H54 (cell line): ENCODE measurements at places on chromosomes 5 and 9.

- no peak for DNase-seq
Observed at GRCh38 chr5:171365351-171365750, 22.3 kb upstream of the NPM1 start.

DNA sequence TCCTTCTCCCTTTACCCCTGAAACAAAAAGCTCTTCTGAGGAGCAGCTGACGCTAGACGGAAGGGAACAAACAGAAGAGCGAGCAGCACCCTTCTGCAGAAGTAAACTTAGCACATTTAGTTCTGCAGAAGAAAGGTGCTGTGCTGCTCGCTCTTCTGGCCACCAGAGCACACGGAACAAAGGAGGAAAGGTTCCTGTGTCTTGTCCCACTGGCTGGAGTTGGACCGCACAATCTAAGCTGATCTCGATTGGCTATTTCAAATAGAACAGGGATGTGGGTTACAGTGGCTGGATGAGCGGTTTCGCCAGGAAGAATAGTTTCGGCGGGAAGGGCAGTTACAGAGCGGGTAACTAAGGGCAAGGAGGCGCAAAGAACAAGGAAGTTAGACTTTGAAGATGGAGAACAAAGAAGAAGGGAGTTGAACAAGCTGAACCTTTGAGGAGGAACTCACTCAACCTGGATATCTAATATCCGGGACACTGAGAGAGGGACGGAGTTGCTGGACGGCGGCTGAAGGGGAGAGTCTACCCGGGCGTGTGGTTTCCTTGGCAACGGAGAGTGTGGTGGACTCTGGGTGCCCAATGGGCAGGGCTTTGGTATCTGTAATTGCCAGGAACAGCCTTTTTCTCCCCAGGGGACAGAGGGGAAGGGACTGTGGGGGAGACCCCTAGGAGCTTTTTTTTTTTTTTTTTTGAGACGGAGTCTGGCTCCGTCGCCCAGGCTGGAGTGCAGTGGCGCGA, 7.1 kb downstream of the GTF3C5 start:
- DNase-seq = no peak

DNA sequence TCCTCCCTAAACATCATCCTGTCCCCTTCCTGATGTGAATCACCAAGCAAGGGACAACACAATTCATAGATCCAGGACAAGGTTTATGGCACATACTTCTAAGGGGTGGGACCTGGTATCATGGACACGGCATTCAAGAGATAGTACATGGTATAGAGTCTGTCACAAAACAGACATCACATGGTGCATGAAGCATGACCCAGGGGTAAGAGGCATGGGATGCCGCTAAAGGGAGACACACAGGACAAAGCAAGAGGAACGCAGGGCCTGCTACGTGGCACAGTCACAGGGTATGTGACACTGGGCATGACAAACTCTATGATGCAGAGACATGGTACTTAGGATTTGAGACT, 20.7 kb downstream of the GSN start:
- DNase-seq = no peak

GRCh38 chr5:40308867-40309266, 370.8 kb upstream of the PTGER4 start:
- no peak for DNase-seq

GRCh38 chr5:125236981-125237380, 490.5 kb upstream of the ZNF608 start:
- DNase-seq = no peak

DNA sequence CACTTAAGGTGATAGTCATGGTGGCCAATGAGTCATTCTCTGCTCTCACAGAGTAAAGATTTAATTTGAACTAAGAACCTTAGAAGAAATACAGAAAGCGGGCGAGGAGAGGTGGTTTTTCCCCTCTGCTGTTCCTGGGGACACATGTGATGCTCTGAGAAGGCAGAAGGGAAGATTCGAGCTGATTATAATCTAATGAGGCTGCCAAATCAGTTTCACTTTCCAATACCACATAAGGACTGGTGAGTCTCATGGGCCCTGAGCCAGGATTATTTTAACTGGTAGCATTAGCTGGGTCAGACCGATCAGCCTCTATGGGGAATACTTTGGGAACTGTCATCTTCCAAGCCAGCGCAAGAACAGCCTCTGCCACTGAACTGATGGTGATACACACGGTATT, 116.5 kb downstream of the SLC1A3 start:
- no peak for DNase-seq

DNA sequence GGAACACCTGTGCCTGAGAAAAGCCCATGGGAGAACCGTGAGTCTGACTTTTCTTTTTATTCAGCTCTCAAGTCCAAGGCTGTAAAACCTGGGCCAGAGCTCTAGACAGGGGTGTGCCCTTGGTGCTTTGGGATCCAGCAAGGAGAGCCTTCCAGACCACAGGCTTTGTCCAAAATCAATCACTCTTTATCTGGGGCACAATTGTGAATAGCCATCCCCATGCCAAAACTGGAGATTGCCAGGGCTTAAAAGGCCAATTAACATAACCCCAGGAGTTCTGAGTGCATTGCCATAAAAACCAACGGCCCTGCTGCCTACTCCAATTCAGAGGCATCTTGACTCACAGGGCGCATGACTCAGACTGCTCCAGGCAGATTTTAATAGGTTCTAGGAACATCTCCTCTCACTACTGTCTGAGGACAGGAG, 391.8 kb downstream of the ARHGEF28 start:
- peak; percentile 54 for DNase-seq

DNA sequence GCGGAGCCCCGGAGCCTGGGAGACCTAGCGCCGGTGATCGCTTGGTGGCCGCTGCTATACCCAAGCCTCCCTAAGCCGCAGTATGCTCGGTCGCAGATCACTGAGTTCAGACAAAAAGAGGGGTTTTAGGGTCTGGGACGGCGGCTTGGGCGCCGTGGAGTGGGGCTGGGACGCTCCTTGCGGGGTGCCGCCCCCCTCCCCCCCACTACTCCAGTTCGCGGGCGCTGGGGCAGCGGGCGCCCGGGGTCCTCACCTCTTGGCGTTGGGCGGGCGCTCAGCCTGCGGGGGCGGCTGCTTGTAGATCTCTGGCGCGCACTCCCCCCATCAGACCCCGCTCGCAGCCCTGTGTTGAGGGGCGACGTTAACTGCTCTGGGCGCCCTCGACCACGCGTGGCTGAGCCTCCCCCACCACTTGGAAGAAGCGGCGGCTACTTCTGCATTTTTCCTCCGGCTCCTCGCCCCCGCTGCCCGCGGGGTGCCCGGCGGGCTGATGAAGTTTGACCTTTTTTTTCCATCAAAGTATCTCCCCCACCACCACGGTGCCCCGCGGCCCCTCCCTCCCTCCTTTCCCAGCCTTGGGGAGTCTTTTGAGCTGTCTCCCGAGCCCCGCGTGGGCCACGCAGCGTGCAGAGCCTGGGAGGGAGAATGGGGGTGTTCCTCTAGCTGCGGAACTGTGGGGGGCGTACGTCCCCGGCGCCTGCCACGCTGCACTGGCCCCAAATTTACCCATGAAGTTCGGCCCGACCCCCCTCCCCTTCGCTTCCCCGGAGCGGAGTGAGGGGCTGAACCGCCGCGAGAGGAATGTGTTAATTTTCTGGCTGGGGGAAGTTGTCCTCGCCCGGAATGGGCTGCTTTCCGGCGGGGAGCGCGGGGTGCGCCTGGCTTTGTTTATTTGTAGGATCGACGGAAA, 1.2 kb downstream of the CXXC5 start:
- DNase-seq = no peak

GRCh38 chr5:168365581-168366081, 74.2 kb downstream of the WWC1 start:
- DNase-seq = no peak

- no peak for DNase-seq
Observed at GRCh38 chr5:1666812-1667588, 132.6 kb downstream of the MRPL36 start.

DNA sequence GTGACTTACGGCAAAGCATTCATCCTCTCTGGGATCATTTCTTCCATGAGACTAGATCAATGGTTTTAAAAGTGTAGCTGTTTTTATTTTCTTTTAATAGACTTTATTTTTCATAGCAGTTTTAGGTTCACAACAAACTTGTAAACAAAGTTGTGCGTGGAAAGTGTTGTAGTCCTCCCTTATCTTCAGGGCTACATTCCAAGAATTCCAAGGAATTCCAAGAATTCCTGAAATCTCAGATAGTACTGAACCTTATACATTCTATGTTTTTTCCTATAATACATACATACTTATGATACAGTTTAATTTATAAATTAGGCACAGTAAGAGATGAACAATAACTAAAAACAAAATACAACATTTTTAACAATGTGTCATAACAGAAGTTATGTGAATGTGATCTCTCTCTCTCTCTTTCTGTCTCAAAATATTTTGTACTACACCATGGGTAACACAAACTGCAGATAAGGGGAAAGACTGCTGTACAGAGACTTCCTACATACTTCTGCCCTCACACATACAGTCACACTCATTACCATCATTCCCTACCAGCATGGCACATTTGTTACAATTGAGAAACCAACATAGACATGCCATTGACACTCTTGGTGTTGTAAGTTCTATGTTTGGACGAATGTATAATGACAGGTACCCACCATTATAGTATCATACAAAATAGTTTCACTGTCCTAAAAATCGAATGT, 1933.2 kb upstream of the WWC1 start:
- no peak for DNase-seq

DNA sequence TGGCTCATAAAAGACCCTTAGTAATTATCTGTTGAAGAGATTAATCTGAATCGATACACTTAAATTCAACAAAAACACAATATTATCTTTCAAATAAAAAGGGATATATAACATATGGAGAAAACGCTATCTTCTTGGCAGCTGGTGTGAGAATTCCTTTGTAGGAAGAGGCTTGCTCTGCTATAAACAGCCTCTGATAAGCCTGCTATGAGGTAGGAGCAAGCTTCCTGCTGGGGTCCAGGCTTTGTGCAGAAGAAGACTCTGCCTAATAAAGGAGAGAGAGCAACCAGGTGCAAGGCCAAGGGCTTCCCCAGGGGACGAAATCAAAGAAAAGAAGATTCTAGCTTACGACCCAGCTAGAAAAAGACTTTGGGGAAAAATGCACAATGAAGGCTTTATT, 43.3 kb upstream of the SSBP2 start:
- DNase-seq = no peak

GRCh38 chr9:113529336-113530009, 65.9 kb downstream of the RGS3 start:
- DNase-seq = no peak

DNA sequence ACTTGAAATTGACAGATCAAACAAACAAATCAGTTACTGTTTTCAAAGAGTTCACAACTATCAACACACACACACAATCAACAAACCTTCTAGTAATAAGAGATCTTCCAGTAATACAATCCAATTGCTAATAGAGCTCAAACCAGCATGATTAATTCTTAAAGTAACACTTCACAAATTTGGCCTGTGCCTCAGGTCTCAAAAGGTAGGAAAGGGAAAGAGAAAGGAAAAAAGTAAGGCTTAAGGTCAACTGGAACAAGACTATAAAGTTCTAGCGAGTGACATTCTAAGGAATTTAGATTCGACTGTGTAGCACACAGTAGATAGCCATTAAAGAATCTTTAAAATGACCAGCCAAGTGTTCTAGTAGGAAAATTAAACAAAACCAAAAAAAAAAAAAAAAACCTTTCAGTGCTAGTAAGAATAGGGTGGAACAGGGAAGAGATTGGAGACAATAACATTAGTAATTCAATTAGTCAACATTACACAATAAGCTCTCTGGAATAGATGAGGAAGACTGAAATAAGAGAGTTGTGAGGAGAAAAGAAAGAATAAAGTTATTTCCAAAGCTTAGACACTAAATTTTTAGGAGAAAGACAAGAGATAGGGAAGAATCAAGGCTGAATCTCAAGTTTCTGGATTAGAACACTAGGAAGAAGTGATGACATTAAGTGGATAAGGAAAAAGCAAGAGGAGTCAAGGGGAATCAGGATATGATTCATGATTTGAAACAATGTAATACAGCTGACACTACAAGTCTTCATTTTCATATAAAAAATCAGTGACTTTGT, 86.1 kb downstream of the FBXL17 start:
- DNase-seq = no peak

DNA sequence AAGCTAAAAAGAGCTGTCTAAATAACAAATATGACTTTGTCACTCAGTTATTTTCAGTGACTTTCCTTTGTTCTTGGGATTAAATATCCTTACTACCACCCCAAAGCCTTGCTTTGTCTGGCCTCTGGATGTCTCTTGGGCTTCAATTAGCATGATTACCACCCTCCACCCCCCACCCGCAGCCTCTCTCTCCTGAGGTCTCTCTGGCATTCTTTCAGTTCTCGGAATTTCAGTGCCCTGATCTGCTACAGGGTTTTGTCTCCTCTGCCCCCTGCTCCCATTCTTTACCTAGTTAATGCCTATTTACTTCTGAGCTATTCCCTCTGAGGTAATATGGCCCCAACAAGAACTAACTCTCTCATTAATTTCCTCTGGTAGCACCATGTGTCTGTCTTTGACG, 376.4 kb downstream of the DEPDC1B start:
- no peak for DNase-seq

DNA sequence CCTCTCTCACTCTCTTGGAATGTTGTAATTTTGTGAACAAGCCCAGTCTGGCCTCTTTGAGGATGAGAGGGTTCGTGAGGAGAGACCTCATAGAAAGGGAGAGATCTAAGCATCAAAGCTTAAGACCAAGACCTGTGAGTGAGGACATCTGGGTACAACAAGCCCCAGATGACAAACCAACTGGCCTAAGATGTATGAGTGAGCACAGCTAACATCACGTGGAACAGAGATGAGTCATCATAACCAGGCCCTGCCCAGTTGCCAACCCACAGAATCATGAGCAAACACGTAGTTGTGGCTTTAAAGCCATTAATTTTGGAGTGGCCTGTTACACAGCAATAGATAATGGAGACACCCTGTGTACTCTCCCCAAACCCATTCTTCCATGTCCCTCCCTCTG, 439.1 kb upstream of the KIF2A start:
- DNase-seq = peak; percentile 12

GRCh38 chr5:140607031-140607430, 25.9 kb downstream of the CD14 start:
- DNase-seq = no peak

DNA sequence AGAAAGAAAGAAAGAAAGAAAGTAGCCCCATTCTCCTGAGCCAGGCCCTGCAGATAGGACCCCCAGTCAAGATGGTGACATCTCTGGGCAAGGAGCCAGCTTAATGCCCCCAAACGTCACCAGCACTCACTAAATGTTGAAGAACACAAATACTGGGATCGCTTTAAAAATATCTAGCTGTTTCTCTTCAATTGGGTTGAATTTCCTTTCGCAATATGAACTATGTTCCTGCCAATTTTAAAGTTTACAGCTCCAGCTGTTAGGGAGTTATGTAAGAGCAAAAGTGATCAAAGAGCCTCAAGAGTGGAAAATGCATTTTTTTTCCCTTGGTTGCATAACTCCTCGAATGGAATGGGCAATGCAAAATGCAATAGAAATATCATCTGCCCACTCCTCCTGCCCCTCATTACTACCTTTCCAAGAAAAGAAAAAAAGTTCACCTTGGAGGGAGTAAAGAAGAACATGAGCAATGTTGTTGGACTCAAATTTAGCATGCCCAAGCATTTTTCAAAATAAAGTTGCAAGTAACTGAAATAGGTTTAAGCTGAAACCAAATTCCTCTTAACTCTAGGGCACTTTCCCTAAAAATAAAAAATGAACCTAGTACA, 244.2 kb upstream of the PIK3R1 start:
- no peak for DNase-seq

- DNase-seq = no peak
Observed at GRCh38 chr9:36780186-36780585, 207.5 kb downstream of the MELK start.
